Fibroblast of skin of right quadriceps (primary cell): ENCODE measurements at places on chromosomes 12 and 14.

DNA sequence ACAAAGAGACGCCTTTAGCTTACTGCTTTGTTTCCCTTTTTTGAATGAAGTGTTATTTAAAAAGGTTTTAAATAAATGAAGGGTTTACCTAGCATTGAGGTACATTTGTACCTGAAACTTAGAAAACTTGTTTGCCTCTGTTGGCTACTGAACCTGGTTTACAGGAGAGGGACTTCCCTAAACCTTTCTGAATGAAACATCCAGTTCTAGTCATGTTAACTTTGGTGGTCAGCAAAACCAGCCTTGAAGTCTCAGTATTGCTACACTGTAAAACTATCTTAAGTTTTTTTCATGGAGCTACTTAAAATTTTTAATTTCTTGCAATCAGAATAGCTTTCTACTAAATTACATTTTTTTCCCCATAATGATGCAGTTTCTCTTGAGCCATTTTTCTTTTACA lies 38.2 kb downstream of the RASSF8 start:
- no peak for DNase-seq

DNA sequence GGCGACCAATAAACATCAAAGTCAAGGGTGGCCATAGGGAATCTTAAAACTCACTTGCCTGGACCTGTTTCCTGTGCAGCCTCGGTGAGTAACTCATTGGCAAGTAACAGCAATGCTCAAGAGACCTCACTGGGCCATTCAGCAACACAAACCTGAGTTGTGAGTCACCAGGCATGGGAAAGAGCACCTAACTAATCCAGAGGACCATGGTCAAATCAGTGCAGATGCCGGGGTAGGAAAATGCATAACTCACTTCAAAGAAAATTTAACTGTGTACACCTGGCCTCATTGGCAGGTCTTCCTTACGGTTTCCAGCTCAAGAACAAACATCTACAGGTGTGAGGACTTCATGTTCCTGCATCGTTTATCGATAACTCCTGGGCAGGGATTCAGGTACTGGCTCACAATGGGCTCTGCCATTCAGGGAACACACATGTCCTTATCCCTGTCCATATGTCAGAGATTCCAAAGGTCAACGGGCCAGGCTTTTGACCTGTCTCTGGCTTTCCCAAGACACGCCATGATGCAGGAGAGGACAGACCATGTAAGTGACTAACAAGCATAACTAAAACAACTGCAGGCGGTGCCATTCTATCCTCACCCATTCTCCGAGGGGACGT lies 211.8 kb downstream of the ANO2 start:
- DNase-seq, result peak; percentile 57

DNA sequence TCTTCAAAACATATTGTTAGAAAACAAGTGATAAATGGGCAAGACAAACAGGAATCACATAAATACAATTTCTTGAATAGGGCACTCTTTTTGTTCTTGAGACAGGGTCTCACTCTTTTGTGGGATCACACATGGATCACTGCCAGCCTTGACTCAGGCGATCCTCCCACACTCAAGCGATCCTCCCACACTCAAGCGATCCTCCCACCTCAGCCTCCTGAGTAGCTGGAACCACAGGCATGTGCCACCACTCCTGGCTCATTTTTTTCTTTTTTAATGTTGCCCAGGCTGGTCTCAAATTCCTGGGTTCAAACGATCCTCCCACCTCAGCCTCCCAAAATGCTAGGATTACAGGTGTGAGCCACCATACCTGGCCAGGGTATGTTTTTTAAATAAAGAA lies 57.4 kb downstream of the ATP2B1 start:
- DNase-seq, result no peak

- DNase-seq, result peak; percentile 39
Measured at GRCh38 chr14:34971381-34971780, 11.4 kb upstream of the SRP54 start.

DNA sequence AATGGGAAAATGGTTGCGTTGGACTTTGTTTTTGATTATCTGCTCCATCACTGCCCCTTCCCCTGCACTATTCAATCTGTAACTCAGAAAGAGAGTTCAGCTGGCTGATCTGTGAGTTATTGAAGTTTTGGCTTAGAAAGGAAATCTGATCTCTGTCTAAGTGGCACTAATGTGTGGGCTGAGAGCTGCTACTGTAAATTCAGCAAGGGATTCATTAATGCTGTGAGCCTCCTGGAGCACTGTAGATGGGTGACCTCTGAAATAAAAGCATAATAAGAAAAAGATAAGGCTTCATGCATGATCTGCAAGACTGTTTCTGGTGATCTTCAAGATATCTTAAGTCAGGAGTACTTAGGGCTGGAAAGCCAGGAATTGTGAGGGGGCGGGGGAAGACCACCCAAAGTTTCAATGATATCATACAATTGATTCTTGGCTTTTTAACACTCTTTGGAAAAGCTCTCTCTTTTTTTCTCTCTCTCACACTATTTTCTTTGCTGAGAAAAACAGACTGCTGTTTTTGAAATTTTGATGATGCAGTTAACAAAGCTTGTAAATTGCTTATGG lies 101.1 kb downstream of the C12orf75 start:
- DNase-seq, result no peak

GRCh38 chr12:27673101-27673718 lies 23.0 kb upstream of the REP15 start:
- no peak for DNase-seq

- DNase-seq, result no peak
Measured at GRCh38 chr12:71782017-71782416, 27.4 kb downstream of the RAB21 start.

- no peak for DNase-seq
Measured at GRCh38 chr14:90424075-90424474, 27.2 kb downstream of the CALM1 start.

DNA sequence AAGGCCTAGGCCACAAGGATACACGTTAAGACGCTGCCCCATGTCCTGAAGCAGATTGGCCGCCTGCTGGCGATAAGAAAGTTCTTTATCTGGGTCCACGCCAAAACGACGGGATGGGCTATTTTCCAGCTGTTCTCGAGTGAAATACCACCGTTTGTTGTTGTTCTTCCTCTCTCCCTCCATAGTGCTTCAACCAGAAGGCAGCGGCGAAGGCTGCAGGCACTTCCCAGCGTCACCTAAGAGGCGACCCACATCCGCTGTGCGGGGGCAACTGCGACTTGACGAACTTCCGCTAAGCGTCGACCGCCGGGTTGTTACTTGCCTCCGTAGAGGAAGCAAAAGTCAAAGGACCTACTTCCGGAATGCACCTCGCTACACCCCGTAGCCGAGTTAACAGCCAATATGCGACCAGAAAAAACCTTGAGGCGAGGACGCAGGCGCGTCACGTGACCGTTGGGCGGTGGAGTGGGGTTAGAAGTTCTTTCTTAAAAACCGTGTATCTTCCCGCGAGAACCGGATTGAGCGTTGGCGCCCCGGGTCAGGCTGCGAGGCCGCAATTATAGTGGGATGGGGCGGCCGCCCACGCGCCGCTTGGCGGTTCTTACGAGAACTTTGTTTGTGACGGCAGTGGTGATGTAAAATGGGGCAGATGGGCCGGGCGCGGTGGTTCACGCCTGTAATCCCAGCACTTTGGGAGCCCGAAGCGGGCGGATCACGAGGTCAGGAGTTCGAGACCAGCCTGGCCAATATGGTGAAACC lies at the start of gene CCNT1:
Gene CCNT1, minus strand, starts transcription at position 215 of the 759 bp plus-strand sequence. Its CDS starts 32 bp downstream, at position 183.
- peak; percentile 100 for DNase-seq

DNA sequence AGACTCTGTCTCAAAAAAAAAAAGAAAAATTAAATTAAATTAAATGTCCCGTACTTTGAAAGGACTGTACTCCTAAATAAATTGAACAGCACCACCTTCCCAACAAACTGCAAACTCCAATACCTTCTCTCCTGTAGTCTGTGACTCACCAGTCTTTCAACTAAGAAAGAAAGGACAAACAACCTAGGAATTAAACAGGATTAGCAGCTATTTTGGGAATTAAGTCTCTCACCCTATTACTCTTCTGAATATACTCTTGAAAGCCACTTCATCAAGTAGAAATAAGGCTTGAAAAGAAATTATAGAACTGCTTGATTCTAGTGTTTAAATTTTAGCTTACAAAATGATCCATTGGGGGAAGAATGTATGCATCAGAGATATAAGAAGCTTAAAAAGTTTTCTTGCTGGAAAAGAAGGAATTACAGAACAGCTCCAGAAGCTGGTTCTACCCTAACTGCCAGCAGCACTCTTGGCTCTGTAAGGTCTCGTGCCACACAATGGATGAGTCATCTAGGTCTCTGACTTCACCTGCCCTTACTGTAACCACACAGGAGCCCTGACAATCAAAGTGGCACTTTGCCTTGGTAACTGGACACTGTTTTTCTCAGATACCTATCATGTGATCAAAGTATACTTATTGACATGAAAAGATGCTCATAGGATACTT lies 57.0 kb upstream of the CERS5 start:
- DNase-seq, result peak; percentile 19

DNA sequence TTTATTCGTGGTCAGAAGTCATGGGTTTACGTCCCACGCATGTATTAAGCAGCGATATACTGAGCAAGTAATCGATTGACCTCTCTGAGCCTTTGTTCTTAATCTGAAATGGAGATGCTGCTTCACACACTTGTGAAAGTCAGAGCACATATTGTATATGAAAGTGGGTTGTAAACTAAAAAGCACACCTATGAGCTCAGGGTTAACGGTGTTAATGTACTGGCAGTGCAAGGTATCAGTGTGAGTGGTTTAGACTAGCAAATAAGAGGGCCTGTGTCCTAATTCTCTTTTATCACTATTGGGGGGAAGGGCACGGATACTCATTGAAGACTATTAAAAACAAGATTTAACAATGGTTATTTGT lies 676 bp downstream of the MRPL42 start:
- no peak for DNase-seq

- DNase-seq, result no peak
Measured at GRCh38 chr12:83186419-83186818, 499.7 kb downstream of the TMTC2 start.

DNA sequence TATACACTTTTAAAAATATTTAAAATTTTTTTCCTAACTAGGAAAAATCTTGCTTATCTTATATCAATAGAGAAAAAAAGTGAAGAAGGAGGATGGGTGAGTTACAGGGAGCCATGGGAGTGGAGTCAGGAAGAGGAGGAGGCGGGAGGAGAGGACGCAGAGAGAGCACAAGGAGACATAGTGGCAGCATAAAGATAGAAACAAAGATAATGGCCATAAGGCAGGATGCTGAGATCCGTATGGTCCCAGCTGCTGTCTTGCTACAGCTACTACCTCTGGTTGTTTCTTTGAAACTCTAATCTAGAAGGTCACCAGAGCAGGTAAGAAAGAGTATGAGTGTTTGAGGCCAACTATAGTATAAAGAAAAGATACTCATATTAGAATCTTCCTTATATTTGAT lies 2.6 kb upstream of the SOX5 start:
- no peak for DNase-seq

- peak; percentile 96 for DNase-seq
Measured at GRCh38 chr12:12899530-12900380, 8.4 kb downstream of the GPRC5A start.

DNA sequence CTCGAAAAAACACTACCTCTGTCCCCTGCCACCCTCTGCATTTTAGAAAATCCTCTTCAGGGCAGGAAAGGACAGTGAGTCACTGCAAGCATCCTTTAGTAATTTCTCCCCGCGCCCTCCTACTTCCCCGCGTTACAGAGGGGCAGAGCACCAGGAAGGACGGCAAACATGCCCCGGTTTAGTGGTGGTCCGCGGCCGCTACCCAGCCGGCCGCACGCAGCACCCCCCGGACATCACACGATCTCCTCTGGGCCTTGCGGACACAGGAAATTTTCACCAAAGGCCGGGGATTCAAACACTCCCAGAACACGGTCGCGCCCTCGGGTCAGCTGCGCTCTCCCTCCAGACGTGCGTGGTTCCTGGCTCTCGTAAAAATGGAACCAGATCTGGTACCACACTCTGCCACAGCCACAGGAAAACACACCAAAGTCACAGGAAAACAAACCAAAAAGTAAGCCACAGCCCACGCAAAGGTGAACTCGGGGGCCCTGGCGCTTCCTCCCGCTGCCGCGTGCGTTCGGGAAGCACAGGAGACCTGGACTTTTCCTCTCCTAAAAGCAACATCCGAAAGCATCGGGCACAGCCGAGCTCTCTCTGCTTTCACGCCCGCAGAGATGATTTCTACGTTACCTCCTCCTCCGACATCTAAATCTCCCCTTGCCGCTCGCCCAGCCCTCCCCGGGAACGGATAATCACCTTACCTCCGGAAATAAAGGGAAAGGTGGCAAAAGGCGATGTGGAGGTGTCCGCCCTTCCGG lies 839 bp downstream of the SLC38A1 start:
- peak; percentile 39 for DNase-seq

- DNase-seq, result no peak
Measured at GRCh38 chr14:24147761-24148428, 597 bp downstream of the RNF31 start.

DNA sequence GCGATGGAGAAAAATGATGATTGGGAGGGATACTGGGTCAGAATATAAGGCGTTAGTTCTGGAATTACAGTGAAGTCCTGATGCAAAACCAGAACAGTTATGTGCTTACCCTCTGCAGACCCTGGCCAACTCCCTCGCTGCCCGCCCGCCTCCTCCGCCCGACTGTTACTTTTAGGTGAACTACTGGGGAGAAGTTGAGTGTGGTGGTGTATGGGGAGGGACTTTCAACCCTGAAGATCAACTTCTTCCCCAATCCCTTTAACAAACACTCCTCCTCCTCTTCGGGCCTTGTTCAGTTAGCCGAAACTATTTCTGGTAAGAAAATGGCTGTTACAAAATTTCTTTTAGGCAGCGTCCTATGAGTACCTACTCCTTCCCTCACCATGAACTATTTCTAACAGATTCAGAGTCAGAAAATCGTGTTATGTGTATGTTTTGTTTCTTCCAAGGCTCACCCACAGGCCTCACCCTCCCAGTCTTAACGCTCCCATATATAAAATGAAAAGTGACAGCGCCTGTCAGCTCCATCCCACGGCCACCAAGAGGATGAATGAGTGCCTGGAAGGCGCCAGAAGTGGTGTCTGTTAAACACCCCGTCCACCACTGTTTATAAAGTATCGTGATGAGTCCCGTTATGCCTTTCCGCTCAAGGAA lies 1.3 kb downstream of the FBXO33 start:
- peak; percentile 9 for DNase-seq

DNA sequence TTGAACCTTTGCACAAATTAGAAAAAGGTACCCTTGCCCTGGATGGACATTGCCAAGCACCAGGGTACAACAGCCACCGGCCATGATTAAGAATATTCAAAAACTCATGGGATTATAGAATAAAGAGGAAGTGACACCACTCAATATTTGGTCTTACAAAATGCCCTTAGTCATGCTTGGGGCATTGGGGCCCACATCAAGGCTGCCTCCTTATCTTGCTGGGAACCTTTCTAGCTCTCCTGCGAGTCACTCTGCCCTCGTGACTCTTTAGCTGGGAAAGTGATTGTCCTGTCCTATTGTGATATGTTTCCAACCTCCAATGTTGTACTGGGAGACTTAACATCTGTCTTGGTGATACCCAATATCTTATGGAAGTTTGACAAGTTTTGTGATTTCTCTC lies 57.8 kb downstream of the GTF2A1 start:
- DNase-seq, result no peak
